Activated T-helper 9 cell treated with anti-CD3 and anti-CD28 coated beads, Interleukin-2, amount 50 U/mL, for 16 hours (primary cell): ENCODE measurements at places on chromosomes 7 and 10.

DNA sequence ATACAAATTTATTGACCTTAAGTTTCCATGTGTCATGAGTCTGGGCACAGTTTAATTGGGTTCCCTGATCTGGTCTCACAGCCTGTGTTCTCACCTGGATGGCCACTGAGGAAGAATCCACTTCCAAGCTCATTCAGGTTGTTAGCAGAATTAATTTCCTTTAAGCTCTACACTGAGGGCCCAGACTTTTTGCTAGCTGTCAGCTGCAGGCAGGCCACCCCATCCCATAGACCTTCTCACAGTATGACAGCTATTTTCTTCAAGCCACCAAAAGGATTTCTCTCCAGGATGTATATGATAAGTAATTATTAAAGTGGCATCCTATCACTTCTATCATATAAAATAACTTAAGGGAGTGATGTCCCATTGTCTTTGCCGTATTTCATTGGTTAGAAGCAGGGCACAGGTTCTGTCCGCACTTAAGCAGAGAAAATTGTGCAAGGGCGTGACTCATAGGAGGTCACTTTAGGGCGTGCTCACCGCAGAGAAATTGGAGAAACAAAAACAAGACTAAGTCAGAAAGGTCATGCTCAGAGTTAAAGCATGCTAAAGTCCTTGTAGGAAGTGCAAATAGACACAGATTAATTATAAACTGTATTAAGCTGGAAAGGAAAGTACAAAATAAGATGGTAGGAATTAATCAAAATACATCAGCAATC lies 109.9 kb downstream of the AHR start:
- DNase-seq: no peak

GRCh38 chr10:72763201-72763600 lies 71.3 kb downstream of the MCU start:
- DNase-seq: no peak

DNA sequence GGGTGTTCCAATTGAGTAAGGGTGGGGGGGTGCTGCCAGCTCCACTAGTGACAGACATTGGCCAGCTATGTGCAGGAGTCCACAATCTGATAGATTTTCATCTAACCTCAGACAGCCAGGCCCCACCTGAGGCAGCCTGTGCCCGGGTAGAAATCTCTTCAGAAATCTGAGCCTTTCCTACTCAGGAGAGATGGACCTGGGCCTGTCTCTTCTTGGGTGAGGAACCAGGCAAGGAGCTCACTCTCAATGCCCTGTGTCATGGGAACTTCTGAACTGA lies 86.9 kb downstream of the UBE2H start:
- no peak for DNase-seq

- no peak for DNase-seq
Measured at GRCh38 chr10:110989016-110989415, 69.6 kb downstream of the SHOC2 start.

GRCh38 chr7:110388457-110388856 lies 702.5 kb upstream of the LRRN3 start:
- DNase-seq: no peak

- no peak for DNase-seq
Measured at GRCh38 chr10:71740069-71740653, 20.6 kb upstream of the C10orf105 start.

- no peak for DNase-seq
Measured at GRCh38 chr10:26737730-26738129, 40.2 kb downstream of the PDSS1 start.

- no peak for DNase-seq
Measured at GRCh38 chr7:24924375-24924774, 55.6 kb downstream of the OSBPL3 start.

DNA sequence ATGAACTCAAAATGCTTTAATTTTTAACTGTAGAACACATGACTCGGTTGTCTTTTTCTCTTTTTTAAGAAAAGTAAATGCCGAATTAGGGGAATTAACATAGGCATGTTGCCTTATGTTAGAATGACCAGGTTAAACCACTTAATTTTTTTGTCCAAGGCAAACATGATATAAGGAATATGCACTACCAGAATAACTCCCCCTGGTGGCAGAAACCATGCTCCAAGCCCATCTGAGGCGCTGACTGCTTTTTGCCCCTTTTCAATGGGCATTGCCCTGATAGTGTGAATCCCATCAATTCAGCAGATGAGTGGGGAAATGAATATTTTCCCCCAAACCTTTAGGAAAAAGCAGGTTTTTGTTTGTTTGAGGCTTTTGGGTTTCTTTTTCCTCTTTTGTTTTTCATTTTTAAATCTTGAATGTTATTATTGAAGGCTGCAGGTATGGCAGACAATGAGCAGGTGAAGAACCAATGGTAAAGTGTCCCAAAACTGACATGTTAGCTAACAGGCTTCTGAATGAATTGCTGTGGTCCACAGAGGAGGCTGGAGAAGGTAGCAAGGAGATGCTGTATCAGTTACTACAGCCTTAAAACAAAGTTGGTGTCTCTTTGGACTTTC lies 284.3 kb downstream of the SORCS3 start:
- no peak for DNase-seq

- DNase-seq: no peak
Measured at GRCh38 chr10:46522295-46523118, 34.0 kb downstream of the GPRIN2 start.

DNA sequence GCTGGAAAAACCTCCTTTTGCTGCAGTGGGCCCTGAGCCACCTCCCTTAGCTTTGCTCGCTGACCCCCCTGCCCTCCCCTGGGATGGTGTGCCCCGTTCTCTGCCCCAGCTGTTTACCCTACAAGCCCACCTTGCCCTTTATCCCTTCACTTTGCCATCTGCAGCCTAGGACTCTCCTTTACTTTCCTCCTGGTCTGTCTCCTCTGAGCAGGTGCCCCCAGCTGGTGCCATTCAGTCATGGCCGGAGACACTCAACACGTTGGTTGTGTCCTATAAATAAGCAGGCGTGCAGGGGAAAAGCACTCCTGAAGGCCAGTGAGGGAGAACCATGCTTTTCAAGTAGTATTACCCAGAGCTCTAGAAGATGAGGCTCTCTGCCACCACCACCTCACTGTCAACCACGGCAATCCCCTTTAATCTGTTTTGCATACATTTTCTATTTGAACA lies 6.1 kb downstream of the RASSF4 start:
- no peak for DNase-seq

DNA sequence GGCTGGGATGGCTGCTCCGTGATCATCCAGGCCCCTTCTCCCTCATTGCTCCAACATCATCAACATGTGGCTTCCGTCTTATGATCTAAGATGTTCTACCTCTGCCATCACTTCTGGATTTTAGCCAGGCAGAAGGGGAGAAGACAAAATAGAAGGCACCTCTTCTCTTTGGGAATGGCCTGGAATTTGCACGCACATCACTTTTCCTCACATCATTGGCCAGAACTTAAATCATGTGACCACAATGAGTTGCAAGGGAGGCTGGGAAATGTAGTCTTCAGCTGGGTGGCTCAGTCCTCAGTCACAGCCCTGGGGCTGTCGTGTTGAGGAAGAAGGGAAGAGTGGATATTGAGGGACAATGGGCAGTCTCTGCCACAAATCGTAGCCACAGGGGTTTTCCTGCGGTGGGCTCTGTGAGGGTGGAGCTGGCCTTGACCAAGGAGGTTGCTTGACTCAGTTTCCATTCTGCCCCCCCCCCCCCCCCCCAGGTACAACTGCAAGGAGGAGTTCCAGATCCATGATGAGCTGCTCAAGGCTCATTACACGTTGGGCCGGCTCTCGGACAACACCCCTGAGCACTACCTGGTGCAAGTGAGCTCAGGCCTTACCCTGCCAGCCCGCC lies 50.3 kb downstream of the PALD1 start:
- DNase-seq: no peak

DNA sequence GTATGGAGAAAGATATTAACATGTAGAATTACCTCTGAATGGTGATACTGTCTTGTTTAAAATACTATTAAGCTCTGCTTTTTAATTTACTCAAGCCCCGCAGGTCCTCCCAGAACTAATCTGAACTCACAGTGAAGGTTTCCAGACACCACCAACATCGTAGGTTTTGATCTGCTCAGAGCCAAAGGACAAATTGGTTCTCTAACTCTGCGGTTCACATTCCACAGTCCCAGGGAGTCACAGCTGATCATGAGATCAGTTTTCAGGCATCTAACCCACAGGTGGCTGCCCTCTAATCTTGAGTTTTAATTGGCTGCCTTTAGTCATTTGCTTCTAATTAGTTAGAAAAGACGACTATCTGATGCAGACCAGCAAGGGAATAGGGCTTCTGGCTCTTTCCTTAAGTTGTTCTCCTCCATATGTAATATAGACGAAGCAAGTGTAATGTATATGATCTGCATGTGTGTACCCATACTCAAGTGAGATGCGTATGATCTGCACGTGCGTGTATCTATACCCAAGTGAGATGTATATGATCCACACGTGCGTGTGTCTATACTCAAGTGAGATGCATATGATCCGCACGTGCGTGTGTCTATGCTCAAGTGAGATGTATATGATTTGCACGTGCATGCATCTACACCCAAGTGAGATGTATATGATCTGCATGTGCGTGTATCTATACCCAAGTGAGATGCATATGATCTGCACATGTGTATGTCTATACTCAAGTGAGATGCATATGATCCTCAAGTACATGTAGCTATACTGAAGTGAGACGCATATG lies 331.5 kb upstream of the NPVF start:
- no peak for DNase-seq

DNA sequence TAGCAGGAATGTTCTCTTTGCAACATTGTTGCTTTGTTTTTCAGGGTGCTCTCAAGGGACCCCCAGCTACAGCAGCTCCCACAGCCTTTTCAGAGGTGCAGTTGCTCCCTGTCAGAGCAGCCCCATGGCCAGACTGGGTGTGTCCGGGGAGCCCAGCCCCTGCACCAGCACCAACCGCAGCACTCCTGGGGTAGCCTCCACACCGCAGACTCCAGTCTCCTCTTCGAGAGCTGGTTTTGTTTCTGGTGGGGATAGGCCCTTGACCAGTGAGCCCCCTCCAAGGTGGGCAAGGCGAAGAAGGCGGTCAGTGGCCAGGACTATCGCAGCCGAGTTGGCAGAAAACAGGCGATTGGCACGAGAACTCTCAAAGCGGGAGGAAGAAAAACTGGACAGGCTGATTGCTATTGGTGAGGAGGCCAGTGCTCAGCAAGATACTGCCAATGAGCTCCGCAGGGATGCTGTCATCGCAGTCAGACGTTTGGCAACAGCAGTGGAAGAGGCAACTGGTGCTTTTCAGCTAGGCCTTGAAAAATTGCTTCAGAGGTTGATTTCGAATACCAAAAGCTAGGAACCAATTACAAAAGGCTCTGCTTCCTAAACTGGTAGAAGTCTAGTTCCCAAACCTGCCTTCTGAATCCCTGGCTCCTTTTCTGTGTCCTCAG lies 5.4 kb downstream of the HSPA14 start:
- no peak for DNase-seq

GRCh38 chr10:96935148-96935547 lies 103.0 kb downstream of the LCOR start:
- DNase-seq: no peak

- no peak for DNase-seq
Measured at GRCh38 chr10:81570878-81571794, 303.9 kb upstream of the NRG3 start.

GRCh38 chr10:10797513-10797912 lies 220.2 kb upstream of the CELF2 start:
- DNase-seq: no peak

GRCh38 chr10:75358835-75359421 lies 42.6 kb downstream of the ZNF503 start:
- no peak for DNase-seq

- no peak for DNase-seq
Measured at GRCh38 chr10:23630376-23630775, 191.5 kb downstream of the OTUD1 start.

GRCh38 chr10:102752266-102752930 lies 8.7 kb downstream of the WBP1L start:
- no peak for DNase-seq

GRCh38 chr7:50182759-50183158 lies 89.7 kb upstream of the ZPBP start:
- no peak for DNase-seq

GRCh38 chr7:128801003-128801402 lies 9.2 kb downstream of the CCDC136 start:
- DNase-seq: no peak

GRCh38 chr7:101832685-101833375 lies 15.4 kb downstream of the CUX1 start:
- no peak for DNase-seq

DNA sequence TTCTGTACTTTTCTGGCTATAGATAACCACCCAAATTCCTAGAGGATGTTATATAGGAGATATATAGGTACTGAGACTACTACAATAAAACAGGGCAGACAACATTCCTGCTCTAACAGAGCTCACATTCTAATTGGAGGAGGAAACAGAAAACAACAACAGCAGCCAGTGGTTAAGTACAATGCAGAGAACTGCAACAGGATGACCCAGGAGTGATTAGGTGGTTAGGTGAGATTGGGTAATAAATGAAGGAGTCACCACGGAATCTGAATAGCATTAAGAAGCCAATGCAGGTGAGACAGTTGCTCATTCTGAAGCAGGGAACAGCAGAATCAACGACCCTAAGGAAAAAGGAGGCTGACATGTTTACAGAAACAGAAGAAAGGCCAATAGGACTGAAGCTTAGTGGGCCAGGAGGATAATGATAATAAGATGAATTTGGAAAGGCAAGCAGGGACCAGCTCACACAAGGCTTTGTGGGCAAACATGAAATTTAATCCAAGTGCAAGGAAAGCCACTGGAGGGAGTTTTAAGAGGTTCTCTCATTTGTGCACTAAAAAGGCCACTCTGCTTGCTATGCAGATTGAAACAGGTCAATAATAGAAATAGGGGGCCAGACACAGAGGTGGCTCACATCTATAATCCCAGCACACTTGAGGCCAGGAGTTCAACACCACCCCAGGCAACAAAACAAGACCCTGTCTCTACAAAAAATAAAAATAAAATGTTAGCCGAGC lies 16.9 kb upstream of the REEP3 start:
- DNase-seq: no peak

- no peak for DNase-seq
Measured at GRCh38 chr10:30970760-30971460, 60.8 kb downstream of the ZNF438 start.

- no peak for DNase-seq
Measured at GRCh38 chr10:116444527-116445142, 17.0 kb downstream of the PNLIPRP3 start.

- no peak for DNase-seq
Measured at GRCh38 chr7:46871516-46871915, 710.4 kb downstream of the TNS3 start.

- DNase-seq: no peak
Measured at GRCh38 chr7:79458796-79459195, 5.3 kb upstream of the MAGI2 start.

- no peak for DNase-seq
Measured at GRCh38 chr7:70572571-70572970, 559.4 kb upstream of the GALNT17 start.

GRCh38 chr10:86389441-86390193 lies 23.0 kb upstream of the GRID1 start:
- DNase-seq: no peak

DNA sequence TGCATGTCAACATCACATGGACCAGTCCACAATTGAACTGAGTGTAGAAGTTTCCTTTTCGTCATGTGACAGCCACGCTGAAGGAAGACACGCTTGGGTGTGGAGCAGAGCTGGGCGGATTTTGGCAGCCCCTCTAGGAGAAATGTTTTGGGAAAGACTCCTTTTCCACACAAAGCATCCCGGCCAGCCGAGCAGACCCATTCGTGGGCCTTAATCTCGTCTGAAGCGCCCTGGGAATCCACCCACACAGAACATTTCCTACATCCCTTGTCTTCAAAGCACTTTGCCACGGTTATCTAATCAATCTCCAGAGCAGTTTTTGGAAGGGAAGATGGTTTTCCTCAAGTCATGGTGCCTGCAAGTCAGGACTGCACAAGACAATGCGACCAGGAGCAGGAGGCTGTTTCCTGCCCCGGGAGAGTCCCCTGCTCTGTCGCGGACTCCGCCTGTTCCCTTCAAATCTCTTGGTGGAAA lies 8.4 kb upstream of the IFT22 start:
- DNase-seq: no peak
